ENCODE measurements at places on chromosomes 13 and 19.

DNA sequence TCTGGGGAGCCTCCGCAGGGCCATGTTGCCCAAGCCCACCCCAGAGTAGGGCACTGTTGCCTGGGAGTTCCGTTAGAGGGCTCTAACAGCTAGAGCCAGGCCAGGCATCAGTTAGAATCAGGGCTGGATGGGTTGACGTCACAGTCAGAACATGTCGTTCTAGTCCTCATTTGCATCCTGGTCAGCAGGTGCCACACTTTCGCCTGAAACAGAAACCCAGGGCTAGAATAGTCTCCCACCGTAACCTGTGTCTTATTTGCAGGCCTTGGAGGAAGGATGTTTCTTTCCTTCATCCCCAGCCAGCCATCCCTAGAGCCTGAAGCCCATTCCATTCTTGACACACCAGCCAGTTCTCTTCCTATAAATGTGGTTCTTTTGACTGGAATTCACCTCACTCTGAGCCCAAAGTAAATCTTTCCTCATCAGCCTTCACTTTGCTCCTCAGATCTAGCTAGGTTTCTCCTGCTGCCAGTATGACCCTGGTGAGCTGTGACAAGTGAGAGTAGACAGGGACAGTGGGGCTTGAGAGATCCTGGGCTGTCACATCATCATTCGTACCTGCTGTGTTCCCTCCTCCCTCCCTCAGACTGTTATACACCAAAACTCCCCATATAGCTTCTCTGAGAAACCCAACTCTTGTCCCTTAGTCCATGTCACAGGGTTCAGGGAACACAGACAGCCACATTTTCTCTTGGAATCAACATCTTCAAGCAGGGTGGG is 12.2 kb upstream of the CCDC97 start:
- no peak for DNase-seq

DNA sequence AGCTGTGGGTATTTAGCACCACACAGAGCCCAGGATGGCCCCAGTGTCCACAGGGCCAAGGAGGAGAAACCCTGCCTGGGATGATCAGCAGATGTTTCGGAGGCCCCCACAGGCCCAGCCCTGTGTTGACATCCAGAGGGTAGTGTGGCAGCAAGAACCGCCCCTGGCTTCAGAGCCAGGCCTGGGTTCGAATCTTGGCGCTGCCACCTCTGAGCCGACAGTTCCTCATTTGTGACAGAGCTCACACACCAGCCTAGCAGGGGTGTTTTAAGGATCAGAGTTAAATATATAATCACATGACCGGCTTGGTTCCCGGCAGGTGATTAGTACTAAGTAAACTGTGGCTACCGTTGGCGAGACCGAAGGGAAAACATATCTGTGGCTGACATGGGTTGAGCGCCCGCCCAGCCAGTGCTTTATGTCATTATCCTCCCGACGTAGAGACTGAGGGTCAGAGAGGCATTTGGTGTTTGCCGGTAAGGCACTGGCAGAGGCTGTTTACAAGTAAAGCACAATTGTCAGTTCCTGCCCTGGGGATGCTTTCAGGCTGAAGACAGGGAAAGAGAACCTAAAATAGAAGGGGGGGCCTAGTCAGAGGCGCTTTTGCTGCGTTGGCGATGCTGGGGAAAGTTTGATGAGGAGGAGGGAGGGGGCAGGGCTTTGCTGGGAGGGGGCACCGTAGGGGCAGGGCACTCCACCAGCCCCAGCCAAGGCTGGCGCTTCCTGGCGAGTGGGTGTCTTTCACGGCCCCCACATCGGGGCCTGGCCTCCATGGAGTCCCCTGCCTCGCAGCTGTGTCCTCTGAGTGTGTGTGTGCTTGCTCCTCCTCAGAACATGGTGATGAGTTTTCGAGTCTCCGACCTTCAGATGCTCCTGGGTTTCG is 4.8 kb downstream of the PIAS4 start:
- DNase-seq, result no peak

GRCh38 chr19:2538096-2538757 is 62.3 kb downstream of the GADD45B start:
- no peak for DNase-seq

DNA sequence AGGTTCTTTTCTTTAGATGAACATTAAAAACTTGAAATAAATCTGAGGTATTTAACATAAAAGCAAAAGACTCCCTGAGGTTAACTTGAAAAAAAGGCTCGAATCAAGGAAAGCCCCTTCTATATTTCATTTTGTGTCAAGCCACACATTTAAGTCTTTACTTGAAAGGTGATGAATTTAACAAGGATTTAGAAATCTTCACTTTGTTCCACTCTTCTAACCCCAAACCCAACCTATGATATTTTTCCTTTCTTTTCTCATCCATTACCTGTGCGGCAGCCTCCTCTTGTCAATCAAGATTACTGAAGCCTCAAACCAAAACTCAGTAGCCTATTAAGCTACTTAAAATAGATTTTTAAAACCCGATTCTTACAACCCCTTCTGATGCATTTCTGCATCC is 33.8 kb downstream of the MIPEP start:
- no peak for DNase-seq

GRCh38 chr13:98199480-98199879 is 22.4 kb upstream of the RNF113B start:
- DNase-seq, result no peak

DNA sequence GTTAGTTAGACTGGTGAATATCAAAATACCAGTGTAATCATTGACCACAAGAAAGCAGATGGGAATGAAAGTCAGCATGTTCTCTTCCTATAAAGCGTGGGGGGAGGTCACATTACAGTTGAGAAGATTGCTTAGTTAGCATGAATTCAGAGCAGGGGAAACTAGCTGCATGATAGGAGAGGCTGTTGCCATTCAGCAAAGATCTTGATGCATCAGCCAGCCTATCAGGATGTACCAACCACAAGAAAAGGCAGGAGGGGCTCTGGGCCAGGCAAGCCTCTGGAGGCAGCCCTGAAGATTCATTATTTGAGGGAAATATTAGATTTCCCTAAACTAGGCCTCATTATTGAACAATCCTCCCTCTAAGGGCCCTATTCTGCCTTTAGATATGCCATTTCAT is 5.0 kb upstream of the MTMR6 start:
- no peak for DNase-seq

- no peak for DNase-seq
Measured at GRCh38 chr19:47122359-47123335, 8.0 kb upstream of the SAE1 start.

DNA sequence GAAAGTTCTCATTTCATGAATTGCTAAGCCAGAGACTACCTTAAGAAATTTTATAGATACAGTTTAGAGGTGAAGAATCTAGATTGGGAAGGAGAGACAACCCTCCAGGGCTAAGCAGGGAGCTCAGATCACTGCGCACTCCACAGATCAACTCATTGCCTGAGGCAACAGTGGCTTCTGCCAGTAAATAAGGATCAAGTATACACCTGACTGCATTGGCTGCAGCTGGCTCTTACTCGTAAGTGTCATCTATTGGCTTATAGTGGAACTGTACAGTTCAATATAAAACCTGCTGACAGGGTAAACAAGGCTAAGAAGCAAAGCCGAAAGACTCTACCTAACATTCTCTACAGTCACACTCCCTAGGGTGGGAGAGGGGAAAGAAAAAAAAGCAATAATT is 18.0 kb upstream of the C1QTNF9B start:
- DNase-seq, result no peak

GRCh38 chr13:24632382-24633121 is 47.7 kb upstream of the ATP12A start:
- DNase-seq, result no peak

DNA sequence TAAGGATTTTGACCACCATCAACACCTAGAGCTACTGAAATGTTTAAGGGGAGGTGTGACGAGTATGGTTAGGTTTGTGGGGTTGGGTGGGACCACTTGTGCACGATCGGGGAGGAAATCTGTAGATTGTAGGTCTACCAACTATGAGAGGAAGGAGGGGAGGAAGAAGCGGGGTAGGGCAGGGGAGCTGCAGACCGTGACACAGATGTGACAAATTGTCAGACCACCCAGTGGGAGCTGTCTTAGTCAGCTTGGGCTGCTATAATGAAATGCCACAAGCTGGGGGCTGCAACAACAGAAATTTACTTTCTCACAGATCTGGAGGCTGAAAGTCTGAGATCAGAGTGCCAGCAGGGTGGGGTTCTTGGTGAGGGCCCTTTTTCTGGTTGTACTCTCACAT is 62.2 kb upstream of the ARGLU1 start:
- DNase-seq, result no peak

DNA sequence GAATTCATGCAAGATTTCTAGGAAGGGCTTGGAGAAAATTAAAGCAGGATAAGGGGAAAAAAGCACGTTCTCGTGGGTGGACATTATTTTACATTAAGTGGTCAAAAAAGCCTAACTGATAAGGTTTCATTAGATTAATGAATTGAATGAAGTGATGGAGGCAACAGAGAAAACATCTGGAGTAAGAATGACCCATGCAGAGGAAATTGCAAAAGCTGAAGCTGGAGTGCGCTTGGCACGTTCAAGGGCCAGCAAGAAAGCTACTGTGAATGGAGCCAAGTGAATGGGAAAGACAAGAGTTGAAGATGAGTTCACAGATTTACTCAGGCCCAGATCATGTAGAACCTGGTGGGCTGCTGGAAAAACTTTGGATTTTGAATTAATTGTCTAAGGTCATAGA is 777.9 kb downstream of the DACH1 start:
- DNase-seq, result no peak

GRCh38 chr19:20273376-20273775 is 106.4 kb downstream of the ZNF486 start:
- DNase-seq, result no peak

- no peak for DNase-seq
Measured at GRCh38 chr19:2330632-2331284, 2.3 kb downstream of the SPPL2B start.

- DNase-seq, result no peak
Measured at GRCh38 chr19:17245535-17245984, at the start of gene NR2F6. TSS of gene NR2F6 (minus strand) at chr19:17245919. CDS start at chr19:17245220, 699 bp downstream.
